Stimulated activated CD4-positive, alpha-beta T cell treated with anti-CD3 and anti-CD28 coated beads, Interleukin-15, amount 100 ng/mL, for 1 hour (primary cell): ENCODE measurements at places on chromosomes 1 and 21.

GRCh38 chr1:243605604-243606003 lies 244.4 kb downstream of the AKT3 start:
- DNase-seq, result no peak

- DNase-seq, result no peak
Measured at GRCh38 chr1:163273766-163274441, 47.9 kb upstream of the NUF2 start.

DNA sequence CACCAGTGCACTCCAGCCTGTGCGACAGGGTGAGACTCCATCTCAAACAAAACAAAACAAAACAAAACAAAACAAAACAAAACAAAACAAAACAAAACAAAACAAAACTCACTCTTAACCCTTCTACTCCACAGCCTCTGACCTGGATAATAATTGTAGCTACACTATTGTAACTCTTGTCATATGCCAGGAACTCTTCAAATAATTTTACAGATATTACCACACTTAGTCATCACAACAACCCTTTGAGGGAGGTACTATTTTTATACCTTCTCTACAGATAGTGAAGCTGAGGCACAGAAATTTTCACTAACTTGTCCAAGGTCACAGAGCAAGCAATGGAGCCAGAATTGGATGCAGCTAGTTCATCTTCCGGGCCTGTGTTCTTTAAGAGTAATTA lies 547.8 kb downstream of the ADGRL2 start:
- no peak for DNase-seq

- no peak for DNase-seq
Measured at GRCh38 chr1:26066857-26067256, 573 bp downstream of the TRIM63 start.

DNA sequence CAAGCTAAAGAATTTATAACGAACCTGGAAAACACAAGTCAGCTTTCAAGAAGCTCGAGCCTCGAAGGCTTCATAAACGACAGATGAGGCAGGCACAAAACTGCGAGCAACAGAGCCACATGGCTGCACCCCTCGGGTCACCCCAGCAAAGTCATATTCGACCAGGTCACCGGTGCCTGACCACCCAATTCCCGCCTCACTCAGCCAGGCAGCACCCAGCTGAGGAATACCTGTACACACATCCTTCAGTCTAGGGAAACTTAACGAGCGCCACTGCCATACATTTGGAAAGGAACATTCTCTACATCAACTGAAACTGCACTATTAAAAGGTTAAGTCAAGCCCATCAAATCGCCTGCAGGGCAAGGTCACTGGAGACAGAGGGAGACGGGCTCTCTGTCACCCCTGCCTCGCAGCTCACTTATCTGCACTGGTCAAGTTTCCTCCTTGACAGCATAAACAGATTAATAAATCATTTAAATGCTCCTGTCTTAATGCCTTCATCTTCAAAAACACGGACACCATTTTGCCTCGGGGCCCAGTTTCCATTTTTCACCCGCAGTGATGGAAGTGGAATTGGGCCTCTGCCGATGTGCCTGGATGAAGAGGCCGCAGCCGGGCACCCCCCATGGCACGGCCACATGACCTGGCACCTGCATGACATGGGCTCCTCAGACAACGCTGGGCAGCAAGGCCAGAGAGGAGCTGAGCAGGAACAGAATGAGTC lies 20.6 kb downstream of the NPHP4 start:
- no peak for DNase-seq

GRCh38 chr1:225958041-225958440 lies 17.0 kb upstream of the LEFTY2 start:
- no peak for DNase-seq
